ENCODE measurements at places on chromosomes 6 and 20. TPM values are rescaled to one million over a fixed set of nuclear protein-coding genes. Genes with fewer than 3 reads are reported as not detected.

The NT5E gene
- total RNA-seq = 65.3 TPM

The PRND gene
- not detected for total RNA-seq

The HLA-DRA gene
- total RNA-seq = not detected

The DEFB124 gene
- total RNA-seq = 2.1 TPM

The CTCFL gene
- total RNA-seq = 0.23 TPM

The CST4 gene
- not detected for total RNA-seq

The OLIG3 gene
- not detected for total RNA-seq

The EGFL8 gene
- 1.6 TPM for total RNA-seq

The XKR7 gene
- not detected for total RNA-seq

The CASS4 gene
- 1.4 TPM for total RNA-seq

The TAGAP gene
- total RNA-seq = not detected

The PI16 gene
- 0.35 TPM for total RNA-seq

The C6orf15 gene
- total RNA-seq = not detected

The PNLDC1 gene
- total RNA-seq = not detected

The SAPCD1 gene
- 2.8 TPM for total RNA-seq

The TINAG gene
- not detected for total RNA-seq

The MMP24 gene
- total RNA-seq = 0.93 TPM

The LRP11 gene
- 42.0 TPM for total RNA-seq

The CRYBG1 gene
- 10.2 TPM for total RNA-seq

The DNAAF9 gene
- total RNA-seq = 11.4 TPM

The CD93 gene
- 4.9 TPM for total RNA-seq

The AURKA gene
- 3.2 TPM for total RNA-seq

The PPP1R16B gene
- total RNA-seq = 0.60 TPM

The OPN5 gene
- total RNA-seq = not detected

The SLC2A10 gene
- 43.6 TPM for total RNA-seq

The TRIM10 gene
- not detected for total RNA-seq

The HAO1 gene
- total RNA-seq = not detected

The C20orf141 gene
- total RNA-seq = 0.47 TPM

The WFDC5 gene
- total RNA-seq = not detected

The TNXB gene
- total RNA-seq = 240 TPM

The SLC35A1 gene
- total RNA-seq = 20.4 TPM

The CDC5L gene
- total RNA-seq = 9.7 TPM

The ZNF217 gene
- 16.0 TPM for total RNA-seq

The KHDC1L gene
- total RNA-seq = not detected

The CDH26 gene
- not detected for total RNA-seq

The SYCP2L gene
- total RNA-seq = not detected

The ELOVL4 gene
- total RNA-seq = 7.7 TPM

The MICA gene
- total RNA-seq = 25.6 TPM

The CDYL gene
- 17.5 TPM for total RNA-seq

The HMGA1 gene
- total RNA-seq = 75.5 TPM

The LEMD2 gene
- total RNA-seq = 35.2 TPM

The SLC12A5 gene
- total RNA-seq = not detected

The FAM217A gene
- total RNA-seq = not detected

The MOG gene
- total RNA-seq = not detected
